Activated T-cell treated with anti-CD3 and anti-CD28 coated beads, Interleukin-2, amount 50 U/mL, for 48 hours (primary cell): ENCODE measurements at places on chromosomes 5 and 9.
A peak's percentile ranks its signal among the peaks of the same experiment; 100 is the strongest.

- no peak for DNase-seq
Observed at GRCh38 chr9:104836235-104836634, 72.3 kb downstream of the NIPSNAP3B start.

GRCh38 chr9:128703616-128704355 lies 1.5 kb downstream of the PKN3 start:
- DNase-seq: no peak

DNA sequence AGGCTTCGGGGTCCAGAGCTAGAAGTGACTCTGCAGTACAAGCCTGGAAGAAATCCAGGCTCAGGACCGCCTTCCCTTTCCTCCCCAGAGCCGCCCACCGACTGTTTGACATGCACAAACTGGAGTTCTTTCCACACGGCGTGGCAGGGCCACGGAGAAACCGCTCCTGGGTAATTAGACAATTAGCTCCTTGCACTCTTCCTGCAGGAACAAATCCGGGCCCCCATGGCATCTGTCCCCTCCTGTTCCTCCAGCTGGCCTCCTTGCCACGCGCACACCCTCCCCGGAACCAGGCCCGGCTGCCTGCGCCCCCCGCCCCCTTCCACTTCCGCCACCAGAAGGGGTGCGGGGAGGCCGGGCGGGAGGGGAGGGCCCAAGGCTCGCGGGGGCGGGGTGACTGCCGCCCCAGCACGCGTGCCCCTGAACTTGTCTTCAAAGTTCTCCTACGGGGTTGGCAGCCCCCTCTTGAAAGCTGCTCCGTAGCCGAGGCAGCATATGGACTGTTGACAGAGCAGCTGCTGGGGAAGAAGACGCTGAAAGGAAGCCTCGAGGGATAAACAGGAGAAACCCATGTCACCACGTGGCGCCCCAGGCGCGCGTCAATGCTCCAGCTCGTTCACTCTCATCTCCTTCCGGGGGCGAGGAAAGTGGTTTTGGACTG lies 74.3 kb downstream of the SEC61B start:
- peak; percentile 28 for DNase-seq

DNA sequence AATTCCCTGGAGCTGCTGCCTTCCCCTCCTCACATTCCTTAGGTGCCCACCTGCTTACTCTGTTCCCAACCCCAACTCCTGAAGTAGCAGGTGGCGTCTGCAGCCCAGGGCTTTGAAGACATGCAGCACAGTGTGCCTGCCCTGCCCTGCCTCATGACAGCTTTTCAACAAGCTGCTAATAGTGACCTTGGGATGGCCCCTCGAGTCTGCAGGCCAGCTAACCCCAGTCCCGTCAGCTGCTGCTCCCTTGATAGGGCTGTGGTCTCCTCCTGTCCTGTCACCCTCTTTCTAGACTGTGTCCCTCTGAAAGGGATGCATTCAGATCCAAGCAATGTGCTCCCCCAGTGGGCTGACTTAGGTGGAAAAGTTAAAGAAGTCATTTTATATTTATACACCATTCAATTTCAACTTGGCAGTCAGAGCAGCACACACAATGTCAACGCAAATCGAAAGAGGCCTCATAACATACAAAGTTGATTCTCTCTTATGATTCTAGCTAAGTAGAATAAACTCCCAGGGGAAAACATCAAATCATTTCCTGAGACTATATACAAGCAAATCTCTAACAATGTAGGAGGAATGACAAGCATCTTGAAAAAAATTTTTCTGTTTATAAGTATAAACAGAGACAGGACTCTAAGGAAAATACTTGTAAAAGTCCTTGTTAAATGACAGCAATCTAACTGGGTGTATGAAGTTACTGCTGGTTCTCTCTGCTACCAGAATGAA lies 37.9 kb downstream of the ADRB2 start:
- DNase-seq: no peak

DNA sequence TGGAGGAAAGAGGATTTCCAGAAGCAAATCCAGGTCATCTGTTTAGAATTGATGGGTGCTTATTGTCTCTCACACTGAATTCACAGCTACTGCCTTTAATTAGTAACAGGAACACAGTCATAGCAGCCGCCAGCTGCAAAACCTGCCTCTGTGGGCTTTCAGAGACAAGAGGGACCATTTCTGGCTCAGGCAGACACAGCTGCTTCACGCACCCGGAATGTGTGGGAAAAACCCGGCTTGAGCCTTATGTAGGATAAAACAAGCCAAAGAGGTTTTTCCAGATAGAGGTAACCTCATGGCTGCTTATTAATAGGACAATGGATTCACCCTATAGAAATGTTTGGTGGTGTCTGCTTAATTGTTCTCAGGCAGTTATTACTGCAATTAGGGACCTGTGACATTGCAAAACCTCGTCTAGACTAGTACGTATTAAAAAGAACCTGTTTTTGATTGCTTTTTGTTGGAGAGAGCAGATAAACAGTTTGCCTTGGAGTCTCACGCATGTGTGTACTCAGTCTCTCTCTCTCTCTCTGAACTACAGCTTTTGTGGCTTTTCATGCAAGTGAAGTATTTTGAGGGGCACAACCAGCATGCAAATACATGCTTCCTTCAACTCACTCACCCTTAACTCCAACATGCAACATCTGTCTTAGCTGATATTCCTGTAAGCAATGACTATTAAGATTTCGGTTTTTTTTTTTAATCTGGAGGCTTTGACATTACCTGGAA lies 302.7 kb downstream of the PLK2 start:
- no peak for DNase-seq

GRCh38 chr5:61139094-61139873 lies 23.0 kb downstream of the SMIM15 start:
- DNase-seq: no peak

DNA sequence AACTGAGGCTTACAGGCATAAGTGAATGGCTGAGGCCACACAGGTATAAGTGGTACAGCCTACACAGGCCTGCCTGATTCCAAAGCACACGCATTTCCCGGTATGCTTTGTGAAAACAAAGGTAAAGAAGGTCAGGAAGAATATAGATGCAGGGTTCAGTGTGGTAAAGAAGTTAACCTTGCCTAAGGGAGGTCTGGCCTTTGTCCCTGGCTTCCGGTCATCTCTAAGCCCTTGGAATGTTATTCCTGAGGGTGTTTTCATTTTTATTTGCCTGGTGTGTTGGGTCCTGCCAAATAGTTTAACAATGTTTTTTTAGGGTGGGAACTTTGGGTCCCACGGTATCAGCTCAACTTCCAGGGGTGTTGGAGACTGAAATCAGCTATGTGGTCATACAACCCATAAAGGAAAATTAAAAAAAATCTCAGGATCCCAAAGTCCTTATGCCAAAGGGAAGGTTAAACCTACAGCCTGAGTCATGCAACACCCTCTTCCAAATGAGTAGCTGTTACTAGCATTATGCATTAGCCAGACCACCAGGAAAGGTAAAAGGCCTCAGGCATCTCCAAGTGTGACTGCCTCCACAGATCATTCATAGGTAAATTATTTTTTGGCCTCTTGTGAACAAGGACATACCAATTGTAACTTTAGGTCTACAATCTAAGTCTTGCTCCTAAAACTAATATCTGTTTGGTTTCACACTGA lies 124.6 kb downstream of the ATP10B start:
- no peak for DNase-seq

DNA sequence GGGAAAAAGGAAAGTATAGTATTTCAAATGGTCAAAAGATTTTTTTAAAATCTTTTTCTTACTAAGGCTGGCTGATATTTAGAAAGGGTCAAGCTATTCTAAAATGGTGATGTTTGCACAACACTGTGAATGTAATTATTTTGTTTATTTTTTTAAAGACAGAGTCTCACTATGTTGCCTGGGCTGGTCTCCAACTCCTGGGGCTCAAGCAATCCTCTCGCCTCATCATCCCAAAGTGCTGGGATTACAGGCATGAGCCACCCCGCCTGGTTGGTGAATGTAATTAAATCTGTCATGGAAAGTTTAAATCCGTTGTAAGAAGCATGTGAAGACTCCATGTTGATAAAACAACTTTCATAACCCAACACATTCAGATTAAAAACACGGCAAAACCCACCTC lies 2.6 kb downstream of the UBTD2 start:
- no peak for DNase-seq
